ENCODE measurements at places on chromosomes 6 and 20. TPM values are rescaled to one million over a fixed set of nuclear protein-coding genes. Genes with fewer than 3 reads are reported as not detected.

GRCh38 chr6:40378725-40379074 is 208.5 kb downstream of the LRFN2 start:
- no peak for DNase-seq

GABRR2 gene
- total RNA-seq, result not detected

DNA sequence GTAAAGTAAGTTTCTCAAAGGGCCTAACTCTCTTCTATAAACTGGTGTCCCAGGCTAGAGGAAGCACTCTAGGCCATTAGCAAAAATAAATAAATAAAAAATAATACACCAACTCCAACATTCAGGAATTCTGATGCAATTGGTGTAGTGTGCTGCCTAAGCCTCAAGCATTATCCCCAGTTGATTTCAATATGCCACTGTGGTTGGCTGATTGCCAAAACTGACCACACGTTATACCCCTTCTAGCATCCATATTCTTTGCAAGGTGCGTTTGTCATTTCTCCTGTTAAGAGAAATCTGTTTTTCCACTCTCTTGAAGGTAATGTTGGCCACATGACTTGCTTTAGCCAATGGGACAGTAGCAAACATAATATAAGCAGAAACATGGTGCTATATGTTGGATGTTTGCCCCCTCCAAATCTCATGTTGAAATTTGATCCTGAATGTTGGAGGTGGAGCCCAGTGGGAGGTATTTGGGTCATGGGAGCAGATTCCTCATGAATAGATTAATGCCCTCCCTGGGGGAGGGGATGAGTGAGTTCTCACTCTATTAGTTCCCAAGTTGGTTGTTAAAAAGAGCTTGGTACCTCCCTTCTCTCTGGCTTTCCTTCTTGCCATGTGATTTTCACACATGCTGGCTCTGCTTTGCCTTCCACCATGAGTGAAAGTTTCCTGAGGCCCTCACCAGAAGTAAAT is 71.9 kb upstream of the PLCB4 start:
- DNase-seq, result peak; percentile 3

DNA sequence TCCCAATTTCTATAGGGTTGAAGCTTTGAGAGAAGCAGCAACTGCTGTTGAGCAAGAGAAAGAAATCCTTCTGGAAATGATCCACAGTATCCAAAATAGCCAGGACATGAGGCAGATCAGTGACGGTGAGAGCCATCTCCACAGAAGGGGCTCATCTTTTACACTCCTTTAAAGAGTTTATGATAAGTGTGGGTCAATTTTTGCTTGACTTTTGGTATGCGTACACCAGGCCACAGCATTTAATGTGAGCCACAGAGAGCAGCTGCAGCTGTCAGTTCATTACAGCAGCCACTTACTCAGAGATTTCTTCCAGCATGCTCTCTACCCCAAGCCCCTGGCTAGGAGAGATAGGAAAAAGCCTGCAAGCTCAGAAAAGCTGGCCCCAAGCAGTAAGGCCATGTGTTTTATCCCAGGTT is 9.9 kb downstream of the BAG2 start:
- no peak for DNase-seq

SLC13A3 gene
- 0.11 TPM for total RNA-seq

C20orf96 gene
- 0.57 TPM for total RNA-seq

GRCh38 chr6:80196906-80197305 is 90.4 kb downstream of the BCKDHB start:
- DNase-seq, result no peak

- peak; percentile 41 for DNase-seq
These were observed 146.5 kb upstream of the ZNF217 start for GRCh38 chr20:53739799-53740785.

TMEM63B gene
- total RNA-seq, result 13.7 TPM

DNA sequence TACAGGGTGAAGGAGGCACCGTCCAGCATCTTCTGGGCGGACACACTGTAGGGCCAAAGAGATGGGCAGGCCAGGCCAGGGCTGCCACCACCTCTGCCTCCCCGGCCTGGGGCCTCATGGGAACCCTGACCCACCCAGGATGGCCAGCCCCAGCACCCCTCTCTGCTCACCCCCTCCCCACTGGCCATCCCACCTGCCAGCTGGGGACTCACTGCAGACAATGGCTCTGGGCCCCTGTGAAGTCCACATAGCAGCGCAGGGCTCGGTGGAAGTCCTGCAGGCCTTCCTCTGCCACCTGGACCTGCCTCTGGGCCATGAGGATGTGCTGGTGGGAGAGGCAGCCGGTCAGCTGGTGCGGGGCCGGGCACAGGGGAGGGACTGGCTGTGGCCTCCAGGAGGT is 3.6 kb upstream of the C20orf144 start:
- no peak for DNase-seq

DNA sequence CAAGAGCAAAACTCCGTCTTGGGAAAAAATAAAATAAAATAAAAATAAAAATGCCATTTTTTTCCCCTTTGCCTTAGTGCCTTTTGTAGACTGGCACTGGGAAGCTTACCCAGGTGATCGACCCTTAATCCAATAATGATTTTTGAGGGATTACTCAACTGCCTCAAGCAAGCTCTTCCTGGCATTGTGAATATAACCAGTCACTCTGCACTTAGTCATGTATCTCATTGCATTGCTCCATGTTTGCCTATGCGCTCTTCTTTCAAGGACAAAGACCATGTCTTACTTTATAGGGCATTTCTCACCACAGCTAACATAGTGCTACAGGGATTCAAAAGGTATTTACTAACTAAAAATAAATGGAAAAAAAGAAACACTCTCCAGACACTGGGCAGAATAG is 13.0 kb downstream of the GFOD1 start:
- no peak for DNase-seq

DNA sequence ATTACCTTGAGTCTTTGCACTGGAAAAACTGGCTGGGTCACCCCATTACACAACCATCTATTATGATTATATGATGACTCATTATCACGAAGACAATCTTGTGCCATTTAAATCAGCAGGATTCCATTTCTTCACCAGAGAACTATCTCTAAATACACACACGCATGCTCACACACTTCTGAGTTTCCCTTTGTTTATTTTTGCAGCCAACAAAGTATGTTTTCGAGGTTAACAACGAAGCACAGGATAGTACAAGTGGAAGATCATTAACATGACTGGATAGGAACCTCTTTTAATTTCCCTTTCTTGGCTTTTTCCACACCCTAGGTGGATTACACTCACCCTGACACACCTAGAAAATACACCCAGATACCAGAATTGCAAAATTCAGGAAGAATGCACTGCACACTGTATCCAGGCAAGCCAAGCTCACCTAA is 18.9 kb downstream of the PERP start:
- DNase-seq, result peak; percentile 76

DNA sequence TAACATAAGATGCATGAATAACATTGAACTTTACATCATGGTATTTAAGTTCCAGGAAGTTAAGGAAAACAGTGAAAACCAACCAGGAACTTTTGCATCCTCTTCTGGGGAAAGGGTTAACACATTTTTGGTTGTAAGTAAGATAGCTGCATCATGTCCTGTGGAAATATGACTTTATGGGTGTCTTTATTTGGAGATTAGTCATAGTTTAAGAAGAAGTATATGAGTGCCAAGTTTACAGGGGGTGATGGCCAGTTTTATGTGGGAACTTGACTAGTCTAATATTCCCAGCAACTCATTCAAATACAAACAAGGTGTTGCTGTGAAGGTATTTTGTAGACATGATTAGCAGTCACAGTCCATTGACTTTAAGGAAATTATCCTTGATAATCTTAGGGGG is 78.0 kb downstream of the PDE10A start:
- peak; percentile 11 for DNase-seq

- DNase-seq, result peak; percentile 56
These were observed 10.2 kb upstream of the PEDS1 start for GRCh38 chr20:50163570-50164317.

TSHZ2 gene
- 1.3 TPM for total RNA-seq

DNA sequence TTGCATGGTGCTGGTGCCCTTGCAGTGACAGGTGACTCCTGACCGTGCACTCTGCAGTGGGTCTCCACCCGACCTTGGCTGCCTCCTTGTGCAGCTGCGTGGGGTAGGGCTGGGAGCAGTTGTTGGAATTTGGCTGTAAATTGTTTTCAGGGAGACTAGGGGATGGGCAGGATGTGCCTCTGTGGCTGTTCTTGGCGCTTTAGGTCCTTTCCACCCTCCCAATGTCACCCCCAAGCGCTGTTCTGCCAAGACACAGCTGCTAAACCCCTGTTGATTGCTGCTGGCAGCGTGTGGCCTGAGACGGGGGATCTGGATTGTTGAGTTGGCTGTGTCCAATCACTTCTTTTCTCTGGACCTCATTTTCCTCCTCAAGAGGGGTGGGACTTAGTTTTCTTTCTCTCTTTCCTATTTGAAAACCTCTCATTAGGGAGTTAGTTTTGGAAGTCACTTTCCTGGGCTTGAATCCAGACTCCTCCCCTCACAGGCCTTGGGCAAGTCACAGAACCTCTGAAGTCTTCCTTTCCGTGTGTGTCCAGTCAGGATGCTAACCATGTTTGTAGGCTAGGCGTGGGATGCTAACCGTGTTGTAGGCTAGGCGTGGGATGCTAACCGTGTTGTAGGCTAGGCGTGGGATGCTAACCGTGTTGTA is 8.5 kb downstream of the IGF2R start:
- peak; percentile 44 for DNase-seq

CALHM5 gene
- 3.2 TPM for total RNA-seq

DNA sequence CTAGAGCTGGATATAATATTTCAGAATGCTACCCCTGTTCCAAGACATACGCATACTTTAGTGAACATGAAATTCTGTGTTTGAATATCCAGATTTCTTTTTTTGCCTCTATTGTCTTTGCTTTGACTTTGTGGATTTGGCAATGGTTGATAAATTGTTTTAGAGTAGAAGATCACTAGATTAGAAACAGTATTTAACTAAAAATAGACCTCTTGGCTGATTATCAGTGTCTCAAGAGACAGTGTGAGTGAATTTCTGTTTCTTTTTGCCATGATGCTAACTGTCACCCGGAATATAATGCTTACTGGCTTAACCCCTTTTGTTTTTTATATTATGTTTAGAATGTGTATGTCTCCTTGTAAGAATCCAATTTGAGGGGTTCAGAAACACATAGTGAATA is 102.5 kb downstream of the PLCB1 start:
- no peak for DNase-seq

DNA sequence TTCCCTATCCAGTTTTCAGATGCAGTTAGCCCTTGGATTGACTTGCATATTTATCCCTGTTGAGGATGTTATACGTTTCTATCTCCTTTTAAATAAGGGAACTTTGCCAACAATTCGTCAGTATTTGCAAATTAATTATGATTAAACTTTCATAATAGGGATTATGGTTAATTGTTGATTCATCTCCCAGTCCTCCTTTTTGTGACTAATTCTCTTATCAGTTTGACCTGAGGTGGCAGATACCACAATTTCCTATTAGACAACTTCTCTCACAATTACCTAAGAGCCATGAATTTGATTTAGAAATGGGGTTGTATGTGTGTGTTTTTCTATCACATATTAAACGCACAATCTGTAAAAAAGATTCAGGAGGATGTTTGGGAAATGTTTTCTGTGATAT is 172.9 kb downstream of the LAMA2 start:
- DNase-seq, result peak; percentile 19

- peak; percentile 82 for DNase-seq
These were observed 312.0 kb downstream of the ZFAND3 start for GRCh38 chr6:38131527-38131965.

DNA sequence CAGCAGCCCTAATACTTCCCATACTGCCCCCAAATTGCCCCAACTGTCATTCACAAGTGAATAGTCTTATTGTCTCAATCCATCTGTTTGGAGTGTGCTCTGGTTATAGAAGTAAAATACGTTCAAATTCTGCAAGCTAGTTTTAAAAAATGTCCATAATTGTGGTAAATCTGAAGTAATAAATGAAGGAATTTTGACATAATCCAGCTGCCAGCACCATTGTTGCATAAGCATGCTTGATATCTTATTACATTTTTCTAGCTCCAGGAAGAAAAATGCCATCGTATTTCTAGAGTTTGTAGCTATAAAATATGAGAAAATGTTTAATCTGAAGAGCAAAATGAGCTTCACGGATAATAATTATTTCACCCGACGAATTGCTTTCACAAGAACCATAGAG is 664.7 kb downstream of the RFPL4B start:
- no peak for DNase-seq
